ENCODE measurements at places on chromosomes 2 and 18.

DNA sequence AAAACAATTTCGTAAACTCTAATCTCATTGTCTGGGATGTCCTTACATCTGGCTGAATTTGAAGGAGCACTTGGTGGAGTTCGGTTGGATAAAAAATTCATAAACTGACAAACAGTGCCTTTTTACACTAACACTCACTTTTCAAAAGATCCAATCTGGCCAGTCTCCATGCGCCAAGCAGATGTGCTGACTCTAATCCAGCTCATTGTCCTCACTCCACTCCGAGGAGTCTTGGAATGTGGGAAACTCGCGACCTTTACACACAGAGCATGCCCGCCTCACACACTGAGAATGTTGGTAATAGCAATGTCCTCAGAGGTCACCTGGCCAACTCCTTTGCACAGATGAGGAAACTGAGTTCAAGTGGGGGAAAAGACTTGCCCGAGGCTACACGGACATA, 66.8 kb downstream of the XDH start:
- DNase-seq = no peak

GRCh38 chr2:10179422-10179821, 56.9 kb downstream of the RRM2 start:
- DNase-seq = no peak

- DNase-seq = no peak
Measured at GRCh38 chr2:10033251-10034006, 9.9 kb upstream of the KLF11 start.

DNA sequence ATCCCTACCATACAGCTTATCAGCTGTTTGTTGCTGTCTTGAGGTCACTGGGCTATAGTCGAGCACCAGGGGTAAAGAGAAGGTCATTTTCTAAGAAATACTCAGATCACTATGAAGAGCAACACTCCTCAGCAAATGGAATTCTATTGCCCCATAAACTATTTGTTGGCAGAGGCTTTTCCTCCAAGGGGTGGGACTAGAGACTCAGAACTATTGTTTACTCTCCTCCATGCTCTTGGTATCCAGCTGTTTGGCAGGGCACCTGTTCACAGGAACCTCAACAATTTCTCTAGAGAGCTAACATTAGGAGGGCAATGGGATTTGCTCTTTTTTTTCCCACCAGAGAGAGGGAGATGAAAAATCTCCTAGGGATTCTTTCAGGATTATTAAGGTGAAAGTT, 249.1 kb upstream of the SPRED2 start:
- no peak for DNase-seq

DNA sequence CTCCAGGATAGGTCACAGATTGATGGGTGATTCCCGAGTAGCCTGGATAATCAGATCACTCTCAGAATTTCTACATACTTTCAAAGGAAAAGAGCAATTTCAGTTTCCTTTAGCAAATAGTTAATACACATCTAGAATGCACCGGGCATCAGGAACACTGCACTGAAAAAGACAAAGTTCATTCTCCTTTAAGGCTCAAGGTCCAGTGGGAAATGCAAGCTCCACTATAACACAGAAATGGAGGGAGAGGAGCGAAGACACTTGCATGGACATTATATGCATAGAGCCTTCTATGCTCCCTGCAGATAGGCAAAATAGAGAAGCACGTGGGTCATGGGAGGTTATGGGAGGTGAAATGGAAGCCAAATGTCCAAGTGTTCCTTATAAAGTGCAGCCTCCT, 49.1 kb downstream of the SLC9A4 start:
- DNase-seq = no peak

- DNase-seq = no peak
Measured at GRCh38 chr2:29449499-29449898, 334.3 kb downstream of the CLIP4 start.

- DNase-seq = no peak
Measured at GRCh38 chr2:159114835-159115234, 146.4 kb downstream of the TANC1 start.

GRCh38 chr18:58335223-58335622, 291.2 kb downstream of the NEDD4L start:
- DNase-seq = no peak

- DNase-seq = no peak
Measured at GRCh38 chr2:66519264-66519843, 84.4 kb downstream of the MEIS1 start.

DNA sequence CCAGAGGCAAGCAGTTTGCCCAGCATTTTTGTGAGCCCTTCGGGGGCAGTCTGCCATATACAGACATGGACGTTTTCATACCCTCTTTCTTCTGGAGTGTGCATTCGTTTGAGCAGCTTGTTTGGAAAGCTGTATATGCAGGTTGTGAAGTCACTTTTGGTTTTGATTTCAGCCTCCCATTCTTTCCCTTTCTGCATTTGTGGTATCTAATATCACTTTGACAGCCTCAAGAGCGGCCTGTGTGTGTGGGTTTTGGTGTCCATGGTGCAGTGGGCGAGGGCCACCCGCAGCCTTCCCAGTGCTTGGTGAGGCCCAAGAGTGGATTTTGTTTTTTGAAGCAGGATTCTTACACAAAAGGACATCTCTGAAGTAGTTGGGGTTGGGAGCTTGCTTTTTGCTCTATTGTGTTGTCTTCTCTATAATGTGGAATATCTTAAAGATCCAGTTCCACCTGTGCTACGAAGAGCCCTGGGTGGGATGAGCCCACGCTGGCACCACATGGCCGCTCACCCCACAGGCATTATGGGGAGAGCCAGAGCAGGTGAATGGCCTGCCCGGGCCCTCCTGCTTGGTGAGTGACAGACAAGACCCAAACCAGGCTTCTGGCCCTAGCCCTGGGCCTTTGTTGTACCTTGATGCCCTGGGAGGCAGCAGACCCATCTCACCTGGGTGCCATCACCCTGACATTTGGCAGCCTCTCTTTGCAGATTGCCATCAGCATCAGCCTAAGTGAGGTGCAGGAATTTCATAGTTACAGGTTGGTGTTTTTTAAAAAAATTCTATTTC, 29.5 kb downstream of the INPP4A start:
- DNase-seq = no peak

GRCh38 chr2:127584516-127585033, 49.1 kb downstream of the MYO7B start:
- peak; percentile 40 for DNase-seq

DNA sequence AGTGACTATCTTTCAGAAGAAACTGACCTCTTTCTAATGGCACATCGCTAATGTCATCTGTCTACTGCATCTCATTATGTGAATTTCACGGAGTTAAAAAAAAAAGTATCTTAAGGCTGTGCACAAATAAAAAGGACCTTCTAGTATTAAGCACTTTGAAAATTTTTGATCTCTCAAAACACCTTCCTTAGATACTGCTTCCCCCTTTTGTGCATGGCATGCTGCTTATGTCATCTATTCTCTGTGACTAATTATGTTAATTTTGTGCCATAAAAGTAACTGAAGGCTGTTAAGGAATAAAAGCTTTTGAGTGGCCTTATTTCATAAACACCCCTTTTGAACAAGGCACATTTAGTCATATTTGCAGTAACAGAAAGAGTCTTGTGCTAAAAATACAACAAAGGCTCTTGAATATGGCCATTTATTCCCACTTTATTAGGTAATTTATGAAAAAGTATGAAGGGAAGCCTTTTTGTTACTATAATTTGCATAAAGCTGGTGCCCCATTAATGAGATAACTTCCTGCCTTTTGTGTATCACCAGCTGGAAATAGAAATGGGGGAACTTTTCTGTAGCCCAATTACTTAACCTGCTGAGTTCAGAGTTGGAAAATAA, 1412.0 kb upstream of the ZEB2 start:
- DNase-seq = no peak

DNA sequence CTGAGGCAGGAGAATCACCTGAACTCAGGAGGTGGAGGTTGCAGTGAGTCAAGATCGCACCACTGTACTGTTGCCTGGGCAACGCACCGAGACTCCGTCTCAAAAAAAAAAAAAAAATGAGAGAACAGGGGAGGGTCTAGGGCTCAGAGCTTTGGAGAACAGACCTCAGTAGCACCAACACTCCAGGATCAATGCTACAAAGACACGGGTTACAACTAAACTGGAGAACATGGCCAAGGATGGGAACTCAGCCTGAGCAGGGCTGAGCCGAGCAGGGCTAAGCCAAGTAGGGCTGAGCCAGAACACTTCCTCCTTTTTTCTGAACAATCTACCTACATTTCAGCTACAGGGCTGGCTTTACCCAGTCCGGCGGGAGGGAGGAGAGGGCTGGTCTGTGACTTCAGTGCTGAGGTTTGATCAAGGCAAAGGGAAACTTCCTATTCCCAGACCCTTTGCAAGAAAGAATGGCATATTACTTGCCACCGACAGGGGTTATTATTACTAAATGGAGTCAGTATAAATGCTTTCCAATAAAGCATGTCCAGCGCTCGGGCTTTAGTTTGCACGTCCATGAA, 2.9 kb upstream of the CASP8 start:
- DNase-seq = no peak

DNA sequence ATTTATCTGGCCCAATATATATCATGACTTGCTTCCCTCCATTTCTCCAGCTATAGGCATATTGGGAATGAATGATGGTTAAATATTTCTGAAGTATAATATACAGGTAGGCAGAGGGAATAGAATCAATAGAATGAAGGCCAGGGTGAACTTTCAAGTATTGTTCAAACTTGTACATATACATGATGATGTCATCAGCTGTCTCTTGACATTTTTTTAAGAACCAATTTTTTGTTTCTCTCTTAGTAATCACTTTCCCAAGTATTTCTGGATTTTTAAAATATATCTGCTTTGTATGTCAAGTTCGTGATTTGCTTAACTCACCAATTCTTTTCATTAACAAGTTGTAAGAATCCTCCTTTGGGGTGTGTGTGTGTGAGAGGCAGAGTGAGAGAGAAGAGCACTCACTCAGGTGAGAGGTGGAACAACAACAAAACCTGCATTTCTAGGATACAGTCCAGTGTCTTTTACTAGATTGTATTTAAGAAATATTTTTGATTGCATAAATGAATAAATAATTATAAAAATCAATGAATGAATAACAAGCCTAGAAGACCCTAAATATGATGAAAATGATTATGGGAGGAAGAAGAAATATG, 1239.1 kb downstream of the LRP1B start:
- DNase-seq = no peak

DNA sequence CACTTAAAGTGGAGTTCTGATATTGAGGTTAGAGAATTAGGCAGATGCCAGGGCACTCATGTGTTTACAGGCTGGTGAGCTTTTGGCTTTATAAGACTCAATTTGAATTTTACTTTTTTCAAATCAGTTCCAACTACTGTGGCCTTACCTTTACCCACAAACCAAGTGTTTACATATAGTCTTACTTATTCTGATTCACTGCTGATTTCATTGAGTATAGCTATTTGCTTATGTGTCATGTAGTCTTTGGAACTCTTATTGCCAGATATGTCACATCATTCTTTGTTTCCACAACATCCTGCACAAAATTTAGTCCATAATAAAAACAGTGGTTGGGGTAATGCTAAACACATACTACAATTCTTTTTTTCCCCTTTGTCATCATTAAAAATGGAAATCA, 96.5 kb downstream of the XIRP2 start:
- no peak for DNase-seq

GRCh38 chr2:207953354-207953753, 72.0 kb downstream of the PLEKHM3 start:
- DNase-seq = no peak

- DNase-seq = no peak
Measured at GRCh38 chr2:190420801-190421200, 12.6 kb downstream of the MFSD6 start.

DNA sequence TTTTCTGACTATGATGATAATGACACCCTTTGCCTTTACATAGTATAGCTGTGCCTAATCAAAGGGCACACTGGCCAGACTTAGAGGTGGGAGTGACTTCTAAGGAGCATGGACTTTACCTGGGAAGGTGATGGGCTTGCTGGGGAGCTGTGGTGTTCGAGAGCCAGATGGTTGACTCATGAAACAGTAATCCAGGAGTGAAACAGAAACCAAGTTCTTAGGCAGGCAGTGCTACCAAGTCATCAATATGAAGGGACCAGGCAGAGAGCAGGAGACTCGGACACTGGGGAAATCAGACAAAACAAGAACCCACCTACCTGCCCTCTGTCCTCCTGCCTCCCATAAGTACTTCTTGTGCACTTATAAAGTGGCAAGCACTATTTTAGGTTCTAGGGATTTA, 430.4 kb downstream of the DLGAP1 start:
- no peak for DNase-seq

DNA sequence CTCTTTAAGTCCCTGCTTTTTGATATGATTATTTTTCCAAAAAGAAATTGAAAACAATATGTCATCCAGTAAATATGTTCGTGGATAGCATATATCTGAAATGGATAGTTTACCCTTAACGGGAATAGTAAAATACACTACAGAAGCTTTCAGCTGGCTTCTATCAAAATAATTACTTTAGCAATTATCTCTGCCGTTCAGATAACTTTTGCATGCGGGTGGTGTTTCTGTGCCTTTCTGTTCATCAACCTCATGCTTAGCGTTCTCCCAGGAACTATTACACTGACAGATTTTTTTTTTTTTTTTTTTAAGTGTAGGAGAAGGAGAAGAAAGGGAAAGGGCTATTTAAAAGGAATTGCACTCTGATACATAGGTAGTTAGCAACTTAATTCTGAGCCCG, 53.6 kb downstream of the TSHZ1 start:
- no peak for DNase-seq

GRCh38 chr2:105780606-105781005, 35.9 kb downstream of the NCK2 start:
- DNase-seq = no peak

All from posterior vena cava (tissue), 2 donors.